Activated T-helper 2 cell treated with anti-CD3 and anti-CD28 coated beads, Interferon-gamma antibody, Interleukin-2, Interleukin-4, amounts not matched to agents 10 μg/mL and 5 μg/mL and 100 μg/mL, durations not matched to agents 14 hours and 24 hours and 36 hours (primary cell): ENCODE measurements at places on chromosomes 1 and 21. TPM values are rescaled to one million over a fixed set of nuclear protein-coding genes. Genes with fewer than 3 reads are reported as not detected.

Gene LRRC71
- total RNA-seq, result not detected in 2 replicates

Gene RGS13
- total RNA-seq, result not detected in 2 replicates

Gene KLF17
- not detected in 2 replicates for total RNA-seq

Gene FLAD1
- 54.9 and 60.2 TPM in 2 replicates for total RNA-seq

DNA sequence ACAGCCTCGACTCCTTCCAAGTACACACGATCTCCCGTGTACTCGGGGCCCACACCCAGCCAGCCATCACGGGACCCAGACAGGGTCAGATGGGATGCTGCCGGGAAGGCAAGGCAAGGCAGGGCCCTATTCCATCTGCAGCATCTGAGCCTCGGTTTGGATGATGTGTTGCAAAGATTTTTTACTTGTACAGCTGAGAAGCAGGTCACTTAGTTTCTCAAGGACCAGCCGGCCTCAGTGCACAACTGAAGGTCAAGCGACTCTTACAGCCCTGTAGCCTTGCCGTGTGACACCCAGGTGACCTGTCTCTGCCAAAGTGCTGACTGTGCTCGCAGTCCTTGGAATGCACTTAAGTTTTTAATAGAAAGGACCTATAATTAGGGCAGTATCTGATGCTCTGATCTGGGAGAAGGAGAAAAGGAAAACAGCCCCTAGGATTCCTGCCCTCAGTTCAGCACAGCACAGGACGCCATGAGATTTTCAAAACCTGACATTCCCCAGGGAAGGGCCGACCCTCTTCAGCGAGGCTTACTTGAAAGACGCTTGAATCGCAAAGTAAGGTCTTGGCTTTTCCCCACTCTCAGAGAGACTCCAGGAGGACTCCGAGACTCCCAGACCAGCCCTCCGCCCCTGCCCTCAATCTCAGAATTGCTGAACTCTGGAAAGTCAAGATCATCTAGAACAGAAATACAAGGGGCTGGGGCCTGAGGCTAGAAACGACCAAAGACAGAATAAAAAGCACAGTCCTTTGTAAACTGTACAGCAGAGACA lies 1.3 kb downstream of the GPR157 start:
- no peak for DNase-seq

- DNase-seq, result no peak
Measured at GRCh38 chr1:87243573-87243972, 85.1 kb upstream of the LMO4 start.

DNA sequence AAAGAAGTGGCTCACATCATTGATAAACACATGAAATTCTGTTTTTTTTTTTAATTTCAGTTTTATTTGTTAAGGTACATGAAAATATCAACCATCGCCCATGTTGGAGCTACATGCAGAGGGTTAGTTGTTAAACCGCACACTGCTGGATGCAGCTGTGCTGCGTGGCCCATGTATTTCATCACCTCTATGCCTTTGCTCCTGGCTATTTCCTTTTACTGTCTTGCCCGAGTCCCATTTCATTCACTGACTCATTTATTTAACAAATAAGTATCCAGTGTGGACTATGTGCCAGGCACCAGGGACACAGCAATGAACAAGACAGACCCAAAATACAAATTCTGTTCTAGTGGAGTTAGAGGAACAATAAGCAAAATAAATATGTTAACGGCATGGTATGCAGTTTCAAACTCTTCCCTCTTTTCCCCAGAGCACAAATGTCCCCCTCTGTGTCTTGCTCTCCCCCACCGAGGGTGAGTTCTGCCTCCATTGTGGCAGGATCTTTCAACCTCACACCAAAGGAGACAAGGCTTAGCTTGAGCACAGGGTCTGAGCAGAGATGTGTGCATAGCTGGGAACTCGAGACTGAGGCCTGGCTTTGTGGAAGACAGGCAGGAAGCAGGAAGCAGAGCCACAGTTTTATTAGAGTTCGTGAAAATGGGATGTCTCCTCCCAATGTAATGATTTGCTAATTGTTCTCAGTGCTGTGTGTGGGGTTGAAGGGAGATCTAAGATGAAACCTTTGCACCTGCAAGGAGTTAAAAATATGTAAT lies 44.6 kb downstream of the MAN1C1 start:
- DNase-seq, result no peak

DNA sequence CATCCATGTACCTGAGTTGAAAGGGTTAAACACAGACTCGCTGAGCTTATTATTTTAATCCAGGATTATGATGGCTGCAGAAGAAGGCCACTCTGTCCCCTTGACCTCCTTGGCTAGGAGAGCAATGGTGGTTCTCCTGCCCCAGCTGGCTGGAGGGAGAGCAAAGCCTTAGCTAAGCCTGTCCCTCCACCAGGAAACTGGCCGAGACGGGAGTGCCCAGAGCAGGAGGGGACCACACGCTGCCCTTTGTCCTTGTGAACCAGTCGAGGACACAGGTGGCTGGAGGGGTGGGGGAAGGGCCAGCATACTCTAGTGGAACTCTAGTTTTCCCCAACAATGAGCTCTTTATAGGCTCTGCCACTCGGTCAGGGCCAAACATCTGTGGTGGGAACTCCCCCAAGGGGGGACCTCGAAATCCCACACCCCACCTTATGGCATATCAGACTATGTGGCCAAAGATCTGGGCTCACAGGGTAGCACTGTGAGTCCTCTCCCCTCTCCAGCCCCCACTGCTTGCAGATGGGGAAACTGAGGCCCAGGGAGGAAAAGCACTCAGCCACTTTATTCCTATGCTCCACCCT lies 12.9 kb downstream of the KIAA1614 start:
- DNase-seq, result no peak

DNA sequence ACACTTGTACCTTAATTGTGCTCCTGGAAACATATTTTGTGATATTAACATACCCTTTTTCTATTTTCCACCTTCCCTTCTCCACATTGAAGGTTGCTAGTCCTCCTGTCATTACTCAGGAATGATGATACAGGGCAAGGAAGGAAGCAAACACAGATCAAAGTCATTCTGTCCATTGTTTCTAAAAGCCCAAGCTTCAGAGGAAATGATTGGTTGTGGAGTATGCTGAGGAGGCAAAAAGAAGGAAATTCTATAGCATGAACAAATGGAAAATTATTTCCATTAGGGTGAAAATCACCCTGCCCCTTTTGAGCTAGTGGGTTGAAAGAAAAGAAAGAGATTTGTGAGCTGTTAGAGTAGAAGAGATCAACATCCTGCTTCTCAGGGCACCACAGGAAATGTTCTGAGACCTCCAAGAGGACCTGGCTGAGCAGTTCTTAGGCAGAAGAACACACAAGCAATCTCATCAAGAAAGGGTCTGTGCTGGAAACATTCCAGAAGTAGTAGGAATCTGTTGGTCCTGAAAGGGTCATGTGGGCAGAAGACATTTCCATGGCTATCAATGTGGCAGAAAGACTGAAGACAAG lies 29.0 kb upstream of the PRRX1 start:
- no peak for DNase-seq

- no peak for DNase-seq
Measured at GRCh38 chr21:21159253-21159899, 161.2 kb downstream of the NCAM2 start.

- DNase-seq, result no peak
Measured at GRCh38 chr1:247824023-247824422, at the start of gene OR14A16. Gene OR14A16 (minus strand): TSS chr1:247824119. CDS start chr1:247815729, 8,390 bp downstream.

- DNase-seq, result no peak
Measured at GRCh38 chr1:58597996-58598395, 20.9 kb upstream of the TACSTD2 start.
